ENCODE measurements at places on chromosomes 7 and 10. TPM values are rescaled to one million over a fixed set of nuclear protein-coding genes. Genes with fewer than 3 reads are reported as not detected.

The ADCY1 gene
- 0.05 TPM for total RNA-seq

The ADGRA1 gene
- total RNA-seq, result not detected

The SYNPO2L gene
- total RNA-seq, result not detected

The GSTO2 gene
- total RNA-seq, result 2.1 TPM

The MMD2 gene
- not detected for total RNA-seq

DNA sequence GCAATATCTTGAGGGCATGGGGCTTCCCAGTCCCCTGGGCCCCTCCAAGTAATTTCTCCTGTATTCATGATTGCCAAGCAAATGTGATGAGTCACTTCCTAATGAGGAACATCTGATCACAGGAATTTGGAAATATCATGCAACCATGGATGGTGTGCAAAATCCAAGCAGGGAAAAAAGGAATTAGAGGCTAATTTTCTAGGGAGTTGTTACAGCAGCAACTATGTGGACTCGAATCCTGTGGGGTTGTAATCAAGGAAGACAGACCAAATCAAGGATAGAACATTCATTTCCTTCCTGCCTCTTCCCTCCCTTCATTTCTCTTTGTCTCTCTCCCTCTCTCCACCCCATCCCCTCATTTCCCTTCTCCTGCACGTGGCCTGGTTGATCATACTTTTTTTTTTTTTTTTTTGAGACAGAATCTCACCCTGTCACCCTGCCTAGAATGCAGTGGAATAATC lies 23.9 kb upstream of the AGFG2 start:
- H3K36me3 ChIP-seq, result no peaks in the 10 kb centered on the region
- DNase-seq, result no peak
- H3K27ac ChIP-seq, result no peak overlapping the region
- no peaks in the 10 kb centered on the region for H3K27me3 ChIP-seq

DNA sequence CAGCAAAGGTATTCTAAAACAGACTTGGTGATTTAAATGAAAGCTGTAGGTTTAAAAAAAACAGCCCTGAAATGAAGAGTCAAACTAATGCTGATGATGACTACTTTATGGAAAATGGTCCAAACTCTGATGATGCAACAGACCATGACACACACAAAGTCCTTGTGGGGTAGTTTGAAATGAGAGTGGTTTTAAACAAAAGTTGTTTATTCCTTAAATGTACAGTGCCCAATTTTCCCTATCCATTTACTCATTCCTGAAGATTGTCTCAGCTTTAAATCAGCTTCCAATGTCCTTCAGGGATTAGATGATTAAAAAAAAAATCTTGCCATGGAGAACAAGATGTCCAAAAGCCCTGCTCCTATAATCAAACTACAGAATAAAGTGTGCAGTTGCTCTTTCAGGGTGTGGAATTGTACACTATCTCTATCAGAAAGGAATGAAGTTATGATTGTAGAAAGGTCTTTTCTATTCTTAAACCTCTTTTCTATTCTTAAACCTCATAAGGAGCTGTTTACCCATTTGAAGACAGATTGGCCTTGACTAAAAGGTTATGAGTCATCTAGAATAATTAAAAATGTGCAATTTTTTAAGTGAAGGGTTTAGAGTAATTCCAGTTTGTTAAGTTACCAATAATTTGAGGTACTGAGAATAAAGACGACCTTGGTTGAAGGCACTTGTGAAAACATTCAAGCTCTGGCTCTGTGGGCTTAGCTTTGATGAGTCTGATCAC lies 70.2 kb upstream of the ITGA8 start:
- DNase-seq, result no peak
- no peaks in the 10 kb centered on the region for H3K27me3 ChIP-seq
- H3K4me3 ChIP-seq, result no peak overlapping the region
- H3K4me1 ChIP-seq, result no peaks in the 10 kb centered on the region
- no peak overlapping the region for H3K27ac ChIP-seq
- H3K36me3 ChIP-seq, result peaks cover 47% of the 10 kb centered on the region

DNA sequence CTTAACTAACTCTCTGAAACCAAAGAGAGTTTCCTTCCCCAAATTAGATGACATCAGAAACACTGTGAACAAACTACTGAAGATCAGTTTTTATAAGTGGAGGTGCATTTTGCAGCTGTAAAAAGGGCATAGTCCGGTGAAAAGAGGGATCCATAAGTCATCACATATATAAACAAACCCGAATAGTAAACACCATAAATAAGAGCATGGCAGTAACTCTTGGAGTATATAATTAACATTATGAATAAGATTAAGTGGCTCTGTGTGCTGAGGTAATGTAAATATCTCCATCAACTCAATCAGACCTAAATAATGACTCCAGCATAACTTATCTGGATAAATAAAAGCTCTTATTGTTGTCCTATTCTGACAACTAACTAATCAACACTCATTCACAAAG lies 43.0 kb upstream of the SHTN1 start:
- no peaks in the 10 kb centered on the region for H3K36me3 ChIP-seq
- no peak overlapping the region for H3K4me3 ChIP-seq
- no peaks in the 10 kb centered on the region for H3K4me1 ChIP-seq
- no peak for DNase-seq

DNA sequence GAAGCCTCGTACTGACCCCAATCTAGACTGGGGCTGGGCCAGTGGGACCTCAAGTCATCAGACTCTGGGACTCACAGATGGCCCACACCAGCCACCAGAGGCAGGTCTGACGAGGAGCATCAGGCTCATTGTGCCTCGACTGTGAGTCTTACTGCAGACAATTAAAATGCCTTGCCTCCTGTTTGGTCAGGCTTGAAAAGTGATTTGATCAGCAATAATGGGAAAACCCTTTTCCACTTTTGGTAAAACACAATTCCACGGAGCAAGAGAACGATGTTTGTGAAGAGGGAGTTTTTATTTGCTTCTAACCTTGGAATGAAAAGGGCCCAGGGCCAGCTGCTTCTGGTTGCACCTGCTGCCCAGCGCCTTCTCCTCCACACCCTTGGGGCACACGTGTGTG lies 43.9 kb downstream of the C10orf143 start:
- H3K27me3 ChIP-seq, result no peaks in the 10 kb centered on the region
- peaks cover 7% of the 10 kb centered on the region for H3K36me3 ChIP-seq
- H3K4me3 ChIP-seq, result no peak overlapping the region
- no peaks in the 10 kb centered on the region for H3K4me1 ChIP-seq
- no peak overlapping the region for H3K27ac ChIP-seq

DNA sequence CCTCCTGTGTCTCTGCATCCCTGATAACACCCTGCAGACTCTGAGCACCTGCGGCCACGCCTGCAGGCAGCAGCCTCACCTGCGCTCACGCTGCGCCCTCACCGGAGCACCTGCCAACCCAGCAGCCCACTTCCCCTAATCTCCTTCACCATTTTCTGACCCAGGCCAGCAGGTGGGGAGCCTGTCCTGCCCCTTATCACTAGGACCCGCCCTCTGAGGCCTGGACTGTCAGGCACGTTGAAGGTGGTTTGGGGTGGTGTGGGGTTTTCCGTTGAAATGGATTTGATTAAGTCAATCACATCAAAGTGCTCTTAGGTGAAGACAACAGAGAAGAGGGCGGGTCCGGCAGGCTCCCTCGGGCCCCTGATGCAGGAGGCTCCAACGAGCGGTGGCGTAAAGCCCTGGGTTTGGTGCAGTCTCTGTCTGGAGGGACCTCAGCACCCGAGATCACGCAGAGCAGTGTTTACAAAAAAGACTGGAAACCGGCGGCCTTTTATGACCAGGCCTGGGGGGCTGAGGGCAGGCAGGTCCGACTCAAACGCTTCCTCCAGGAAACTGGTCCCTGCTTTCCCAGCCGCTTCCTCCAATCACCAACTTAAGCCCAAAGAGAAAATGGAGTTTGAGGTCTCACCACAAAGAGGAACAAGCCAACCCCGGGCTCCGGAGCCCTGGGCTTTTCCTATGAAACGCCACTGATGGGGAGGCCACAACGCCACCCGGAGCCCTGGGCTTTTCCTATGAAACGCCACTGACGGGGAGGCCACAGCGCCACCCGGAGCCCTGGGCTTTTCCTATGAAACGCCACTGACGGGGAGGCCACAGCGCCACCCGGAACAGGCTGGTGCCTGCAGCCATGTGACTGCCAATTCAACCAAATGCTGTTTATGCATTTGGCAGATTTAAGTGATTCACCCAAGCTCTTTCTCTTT lies 45.5 kb downstream of the DPYSL4 start:
- H3K27ac ChIP-seq, result no peak overlapping the region
- H3K4me3 ChIP-seq, result no peak overlapping the region
- peaks cover 35% of the 10 kb centered on the region for H3K4me1 ChIP-seq
- no peaks in the 10 kb centered on the region for H3K27me3 ChIP-seq

DNA sequence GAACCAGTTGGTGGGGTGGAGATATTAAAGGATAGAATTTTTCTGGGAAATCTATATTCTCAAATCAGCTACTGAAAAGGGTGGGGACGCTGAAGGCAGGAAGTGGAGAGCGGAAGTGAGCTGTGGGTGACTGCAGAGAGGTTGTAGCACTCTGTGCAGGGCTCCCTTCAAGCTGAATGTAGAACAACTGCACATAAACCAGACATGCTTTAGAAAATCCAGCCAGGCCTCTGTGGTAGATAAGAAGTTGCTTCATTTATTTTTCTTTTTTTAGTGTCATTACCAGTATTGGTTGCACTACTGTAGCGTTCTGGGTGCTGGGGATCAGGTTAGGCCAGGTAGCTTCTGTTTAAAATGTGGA lies 127.8 kb downstream of the CELF2 start:
- no peaks in the 10 kb centered on the region for H3K27me3 ChIP-seq
- peaks cover 93% of the 10 kb centered on the region for H3K4me1 ChIP-seq
- H3K27ac ChIP-seq, result peak overlapping the region; percentile 96
- no peaks in the 10 kb centered on the region for H3K36me3 ChIP-seq

- H3K27me3 ChIP-seq, result no peaks in the 10 kb centered on the region
- no peaks in the 10 kb centered on the region for H3K36me3 ChIP-seq
- no peak overlapping the region for H3K27ac ChIP-seq
- no peak for DNase-seq
Measured at GRCh38 chr7:38795593-38795992, 113.4 kb downstream of the VPS41 start.

DNA sequence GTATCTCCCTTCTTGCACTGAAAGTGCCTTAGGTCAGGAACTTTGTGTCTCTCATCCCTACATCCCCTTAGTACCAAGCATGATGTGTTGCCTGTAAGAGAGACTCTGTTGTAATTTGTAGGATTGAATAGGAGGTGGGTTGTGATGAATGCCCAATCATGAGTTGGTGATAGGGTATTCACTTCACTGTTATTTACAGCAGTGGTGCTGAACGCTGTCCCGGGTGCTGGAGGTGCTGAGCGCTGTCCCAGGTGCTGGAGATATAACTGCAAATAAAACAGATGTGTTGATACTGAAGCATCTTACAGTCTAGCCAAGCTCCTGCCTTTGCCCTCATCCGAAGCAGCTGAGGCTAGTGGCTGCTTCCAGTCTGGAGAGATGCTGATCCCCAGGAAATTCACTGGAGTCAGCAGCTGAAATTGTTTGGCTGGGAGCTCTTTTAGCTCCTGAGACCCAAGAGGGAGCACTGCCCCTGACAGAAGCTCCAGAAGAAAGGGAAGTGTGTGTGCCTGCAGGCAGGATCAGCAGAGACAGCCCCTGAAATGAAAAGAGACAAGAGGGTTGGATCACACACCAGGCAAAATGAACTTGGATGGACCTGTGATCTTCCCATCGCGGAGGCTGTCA lies 183.4 kb downstream of the SORCS3 start:
- H3K4me1 ChIP-seq, result no peaks in the 10 kb centered on the region
- no peak overlapping the region for H3K27ac ChIP-seq
- H3K4me3 ChIP-seq, result no peak overlapping the region
- no peaks in the 10 kb centered on the region for H3K36me3 ChIP-seq
- no peaks in the 10 kb centered on the region for H3K27me3 ChIP-seq

DNA sequence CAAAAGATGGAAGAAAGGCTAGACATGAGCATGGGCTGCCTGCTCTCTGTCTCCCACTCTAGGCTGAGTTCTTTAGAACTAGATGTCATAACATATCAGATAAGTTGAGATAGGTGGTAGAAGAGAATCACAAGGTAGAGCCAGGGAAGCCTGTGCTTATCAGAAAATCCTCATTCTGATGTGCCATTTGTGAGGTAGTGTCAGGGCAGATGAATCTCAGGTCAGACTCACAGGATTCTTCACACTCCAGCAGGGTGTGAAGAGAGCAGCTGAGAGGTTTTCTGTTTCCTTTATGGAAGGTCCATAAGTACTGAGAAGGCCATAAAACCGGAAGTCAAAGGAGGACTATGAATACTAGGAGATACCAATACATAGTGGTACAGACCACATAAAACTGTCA lies 132.9 kb downstream of the RNLS start:
- H3K4me1 ChIP-seq, result no peaks in the 10 kb centered on the region
- no peaks in the 10 kb centered on the region for H3K27me3 ChIP-seq
- no peak for DNase-seq
- no peak overlapping the region for H3K27ac ChIP-seq
- H3K36me3 ChIP-seq, result no peaks in the 10 kb centered on the region

DNA sequence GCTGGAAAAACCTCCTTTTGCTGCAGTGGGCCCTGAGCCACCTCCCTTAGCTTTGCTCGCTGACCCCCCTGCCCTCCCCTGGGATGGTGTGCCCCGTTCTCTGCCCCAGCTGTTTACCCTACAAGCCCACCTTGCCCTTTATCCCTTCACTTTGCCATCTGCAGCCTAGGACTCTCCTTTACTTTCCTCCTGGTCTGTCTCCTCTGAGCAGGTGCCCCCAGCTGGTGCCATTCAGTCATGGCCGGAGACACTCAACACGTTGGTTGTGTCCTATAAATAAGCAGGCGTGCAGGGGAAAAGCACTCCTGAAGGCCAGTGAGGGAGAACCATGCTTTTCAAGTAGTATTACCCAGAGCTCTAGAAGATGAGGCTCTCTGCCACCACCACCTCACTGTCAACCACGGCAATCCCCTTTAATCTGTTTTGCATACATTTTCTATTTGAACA lies 6.1 kb downstream of the RASSF4 start:
- no peaks in the 10 kb centered on the region for H3K36me3 ChIP-seq
- H3K4me3 ChIP-seq, result no peak overlapping the region
- peaks cover 35% of the 10 kb centered on the region for H3K4me1 ChIP-seq
- no peak for DNase-seq
- H3K27ac ChIP-seq, result no peak overlapping the region

GRCh38 chr10:100436255-100436654 lies 26.6 kb upstream of the WNT8B start:
- H3K27ac ChIP-seq, result no peak overlapping the region
- no peaks in the 10 kb centered on the region for H3K4me1 ChIP-seq
- no peaks in the 10 kb centered on the region for H3K27me3 ChIP-seq
- H3K36me3 ChIP-seq, result no peaks in the 10 kb centered on the region

DNA sequence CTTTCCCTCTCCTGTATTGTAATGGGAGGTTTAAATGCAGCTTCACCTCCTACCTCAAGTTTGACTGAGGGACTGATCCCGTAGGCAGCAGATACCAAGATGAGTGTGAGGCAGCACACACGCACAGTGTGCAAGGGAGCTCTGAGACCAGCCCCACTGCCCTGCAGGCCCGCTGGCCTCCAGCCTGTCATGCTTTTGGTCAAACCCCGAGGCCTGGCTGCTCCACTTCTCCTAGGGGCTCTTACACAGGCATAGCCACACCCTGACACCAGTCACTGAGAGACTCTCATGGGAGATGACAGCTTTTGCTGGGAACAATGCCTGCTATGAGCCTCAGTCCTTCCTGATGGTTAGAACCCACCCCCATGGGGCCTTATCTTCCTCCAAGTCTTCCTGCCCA lies 27.6 kb downstream of the DRGX start:
- H3K4me3 ChIP-seq, result no peak overlapping the region
- no peak overlapping the region for H3K27ac ChIP-seq
- H3K27me3 ChIP-seq, result peaks cover 20% of the 10 kb centered on the region

Data from T-cell (primary cell).